ENCODE measurements at places on chromosomes 3 and 15. TPM values are rescaled to one million over a fixed set of nuclear protein-coding genes. Genes with fewer than 3 reads are reported as not detected.

DNA sequence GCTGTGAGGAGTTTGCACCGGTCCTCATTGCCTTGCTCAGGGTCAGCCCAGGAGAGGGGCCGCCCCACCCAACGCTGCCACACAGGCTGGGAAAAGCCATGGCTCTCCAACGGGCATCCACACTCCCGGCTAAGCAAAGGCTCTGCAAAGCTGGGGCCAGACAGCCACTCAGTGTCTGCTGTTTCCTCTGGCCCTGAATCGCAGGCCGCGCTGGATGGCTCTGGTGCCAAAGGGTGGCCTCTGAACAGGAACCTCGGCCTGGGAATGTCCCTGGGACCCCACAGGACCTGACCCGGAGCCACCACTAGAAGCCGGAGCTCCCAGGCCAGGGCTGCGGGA is 42.9 kb downstream of the RPN1 start:
- no peak for DNase-seq
- peaks cover 7% of the 10 kb centered on the region for H3K4me1 ChIP-seq
- H3K4me3 ChIP-seq, result peak overlapping the region; percentile 64
- no peaks in the 10 kb centered on the region for H3K27me3 ChIP-seq

- no peaks in the 10 kb centered on the region for H3K27me3 ChIP-seq
- no peaks in the 10 kb centered on the region for H3K4me1 ChIP-seq
- no peak overlapping the region for H3K27ac ChIP-seq
These were observed 294.5 kb upstream of the CDIN1 start for GRCh38 chr15:36284911-36285310.

GRCh38 chr3:181999314-181999713 is 287.6 kb downstream of the SOX2 start:
- H3K27me3 ChIP-seq, result no peaks in the 10 kb centered on the region
- no peak for DNase-seq
- H3K36me3 ChIP-seq, result no peaks in the 10 kb centered on the region
- H3K4me3 ChIP-seq, result no peak overlapping the region

DNA sequence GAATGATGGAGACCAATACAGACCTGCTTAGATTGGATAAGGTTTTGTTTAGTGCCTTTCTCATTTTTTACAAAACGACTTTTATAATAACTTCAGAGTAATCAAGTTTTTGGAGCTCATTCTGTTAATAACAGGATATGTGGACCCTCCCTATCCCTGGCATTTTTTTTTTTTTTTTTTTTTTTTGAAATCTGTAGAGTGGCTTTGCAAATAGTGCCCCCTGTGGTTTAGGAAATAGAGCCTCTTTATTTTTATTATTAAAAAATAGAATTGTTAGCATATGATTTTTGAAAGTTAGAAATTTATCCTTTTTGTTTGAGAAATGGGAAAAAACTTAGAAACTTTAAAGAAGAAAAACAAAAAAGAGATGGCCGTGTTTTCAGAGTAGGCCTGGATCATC is 11.4 kb downstream of the SKIL start:
- no peak overlapping the region for H3K27ac ChIP-seq
- no peak for DNase-seq
- no peak overlapping the region for H3K4me3 ChIP-seq
- peaks cover 56% of the 10 kb centered on the region for H3K4me1 ChIP-seq

GRCh38 chr3:62117903-62118548 is 255.3 kb downstream of the FEZF2 start:
- H3K27me3 ChIP-seq, result no peaks in the 10 kb centered on the region
- no peak overlapping the region for H3K27ac ChIP-seq
- no peaks in the 10 kb centered on the region for H3K4me1 ChIP-seq
- DNase-seq, result no peak
- no peaks in the 10 kb centered on the region for H3K36me3 ChIP-seq
- H3K4me3 ChIP-seq, result no peak overlapping the region

DNA sequence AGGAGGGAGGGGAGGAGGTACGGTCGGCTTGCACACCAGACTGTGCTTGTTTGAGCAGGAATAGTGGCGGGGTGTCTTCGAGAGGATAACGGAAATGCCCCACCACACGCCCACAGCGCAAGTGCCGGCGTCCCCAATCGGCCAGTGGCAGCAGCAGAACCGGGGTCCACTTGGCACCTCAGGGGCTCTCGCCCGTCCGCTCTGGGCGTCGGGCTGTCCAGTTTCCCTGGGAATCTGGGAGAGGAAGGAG is 53.7 kb downstream of the CCDC54 start:
- H3K4me1 ChIP-seq, result peaks cover 6% of the 10 kb centered on the region
- H3K27me3 ChIP-seq, result no peaks in the 10 kb centered on the region
- H3K4me3 ChIP-seq, result peak overlapping the region; percentile 72
- no peaks in the 10 kb centered on the region for H3K36me3 ChIP-seq
- H3K27ac ChIP-seq, result peak overlapping the region; percentile 92

OR5H14 gene
- not detected for total RNA-seq

NME9 gene
- total RNA-seq, result 3.5 TPM

HIGD1A gene
- 83.8 TPM for total RNA-seq

CCR9 gene
- not detected for total RNA-seq

TGM4 gene
- not detected for total RNA-seq

Measured in lower lobe of right lung (tissue), 2 donors.